Left colon (tissue), 2 donors: ENCODE measurements at places on chromosomes 7 and 10.

DNA sequence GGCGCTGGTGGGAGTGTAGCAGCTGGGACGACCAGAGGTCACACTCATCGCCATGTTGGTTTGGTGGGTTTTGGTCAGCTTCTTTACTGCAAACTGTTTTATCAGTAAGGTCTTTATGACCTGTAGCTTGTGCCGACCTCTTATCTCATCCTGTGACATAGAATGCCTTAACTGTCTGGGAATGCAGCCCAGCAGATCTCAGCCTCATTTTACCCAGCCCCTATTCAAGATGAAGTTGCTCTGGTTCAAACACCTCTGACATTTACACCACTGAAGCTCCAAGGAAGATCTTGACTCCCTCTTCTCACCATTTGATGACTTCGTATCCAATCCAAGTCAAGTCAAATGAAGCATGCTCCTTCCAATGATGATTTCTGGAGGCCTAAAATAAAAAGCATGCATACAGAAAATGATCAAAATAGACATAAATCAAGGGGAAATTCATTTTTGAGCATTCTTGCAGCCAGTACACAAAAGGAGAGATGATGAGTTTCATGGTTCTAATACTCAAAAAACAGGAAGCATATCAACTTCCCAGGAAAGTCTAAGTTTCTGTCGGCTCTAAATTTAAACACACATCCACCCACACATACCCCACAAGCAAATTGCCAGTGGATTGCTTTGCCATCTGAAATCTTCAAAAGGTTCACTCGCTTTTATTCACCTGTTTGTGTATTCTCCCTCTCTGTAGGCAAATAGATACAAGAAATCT is 2.4 kb upstream of the PSMG3 start:
- no peak for DNase-seq

DNA sequence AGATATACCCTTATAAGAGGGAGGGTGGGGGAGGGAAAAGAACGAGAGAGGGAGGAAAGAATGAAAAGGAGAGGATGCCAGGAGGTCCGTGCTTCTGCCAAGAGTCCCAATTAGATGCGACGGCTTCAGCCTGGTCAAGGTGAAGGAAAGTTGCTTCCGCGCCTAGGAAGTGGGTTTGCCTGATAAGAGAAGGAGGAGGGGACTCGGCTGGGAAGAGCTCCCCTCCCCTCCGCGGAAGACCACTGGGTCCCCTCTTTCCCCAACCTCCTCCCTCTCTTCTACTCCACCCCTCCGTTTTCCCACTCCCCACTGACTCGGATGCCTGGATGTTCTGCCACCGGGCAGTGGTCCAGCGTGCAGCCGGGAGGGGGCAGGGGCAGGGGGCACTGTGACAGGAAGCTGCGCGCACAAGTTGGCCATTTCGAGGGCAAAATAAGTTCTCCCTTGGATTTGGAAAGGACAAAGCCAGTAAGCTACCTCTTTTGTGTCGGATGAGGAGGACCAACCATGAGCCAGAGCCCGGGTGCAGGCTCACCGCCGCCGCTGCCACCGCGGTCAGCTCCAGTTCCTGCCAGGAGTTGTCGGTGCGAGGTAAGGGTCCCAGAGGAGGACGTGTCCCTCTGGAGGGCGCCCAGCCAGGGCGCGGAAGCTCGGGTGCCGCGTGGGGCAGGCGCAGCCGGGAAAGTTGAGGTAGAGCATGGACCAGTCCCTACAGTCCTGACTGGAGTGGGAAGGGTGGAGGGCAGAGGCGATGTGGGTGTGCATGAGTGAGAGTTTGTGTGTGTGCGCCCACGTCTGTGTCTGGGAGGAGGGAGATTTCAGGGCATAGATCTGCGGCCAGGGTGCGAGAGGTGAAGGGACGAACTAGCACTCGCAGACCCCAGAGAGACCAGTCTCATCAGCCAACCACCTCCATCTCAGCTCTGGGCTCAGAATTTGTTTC is 844 bp downstream of the GRM3 start:
- DNase-seq: no peak

DNA sequence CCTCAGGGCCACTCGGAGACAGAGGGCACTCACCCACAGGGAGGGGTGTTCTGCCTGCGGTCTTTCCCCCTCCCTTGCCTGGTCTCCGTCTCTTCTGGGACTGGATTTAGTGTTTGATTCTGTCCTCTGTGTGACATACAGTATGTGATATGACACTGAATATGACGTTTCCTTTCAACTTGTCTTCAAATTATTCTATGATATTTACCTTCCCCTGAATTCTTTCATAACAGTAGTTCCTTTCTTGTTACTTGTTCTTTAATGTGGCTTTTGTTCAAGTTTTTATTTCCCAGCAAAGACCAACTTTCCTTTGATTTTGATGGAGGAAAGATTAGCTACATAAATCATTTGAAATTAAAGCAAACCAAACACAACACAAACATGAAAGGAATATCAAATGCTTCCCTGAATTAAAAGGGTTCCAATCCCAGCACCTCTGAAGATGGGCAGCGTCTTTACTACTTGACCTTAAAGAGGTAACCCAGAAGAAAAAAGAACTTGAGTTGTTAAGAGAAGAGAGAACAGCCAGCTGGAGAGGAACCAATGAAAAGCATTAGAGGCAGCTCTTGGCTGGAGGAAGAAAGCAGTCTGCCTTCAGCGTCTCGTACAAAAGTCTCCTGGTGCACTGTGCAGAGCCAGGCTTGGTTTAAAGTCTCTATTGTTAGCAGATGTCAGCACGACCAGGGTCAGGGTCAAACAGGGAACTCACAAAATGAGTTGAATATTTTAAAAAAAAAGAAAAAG is 18.3 kb upstream of the RHEB start:
- no peak for DNase-seq

GRCh38 chr10:43265799-43266721 is 805 bp downstream of the RASGEF1A start:
- DNase-seq: peak; percentile 26

GRCh38 chr7:135971366-135971725 is 5.8 kb downstream of the MTPN start:
- DNase-seq: no peak

DNA sequence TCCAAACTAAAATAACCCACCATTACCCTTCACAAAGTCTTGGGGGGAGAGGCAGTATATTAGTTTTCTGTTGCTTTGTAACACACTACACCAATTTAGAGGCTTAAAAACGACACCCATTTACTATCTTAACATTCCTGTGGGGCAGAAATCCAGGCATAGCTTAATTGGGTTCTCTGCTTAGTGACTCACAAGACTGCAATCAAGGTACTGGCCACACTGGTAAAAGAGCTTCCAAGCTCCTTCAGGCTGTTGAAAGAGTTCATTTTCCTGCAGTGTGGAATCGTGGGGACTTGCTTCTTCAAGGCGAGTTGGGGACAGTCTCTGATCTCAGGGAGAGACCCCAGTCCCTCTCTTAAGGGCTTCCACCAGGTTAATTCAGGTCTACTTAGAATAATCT is 139.1 kb downstream of the XPNPEP1 start:
- DNase-seq: no peak

- DNase-seq: no peak
Observed at GRCh38 chr10:131872011-131872826, 28.6 kb upstream of the PPP2R2D start.
